Glutamatergic neuron (in vitro differentiated cells): ENCODE measurements at places on chromosomes 16 and 17. TPM values are rescaled to one million over a fixed set of nuclear protein-coding genes. Genes with fewer than 3 reads are reported as not detected.

GPRC5C gene
- 93.3 TPM for total RNA-seq

- no peak for DNase-seq
Observed at GRCh38 chr17:72387487-72387886, 266.7 kb downstream of the SOX9 start.

DNA sequence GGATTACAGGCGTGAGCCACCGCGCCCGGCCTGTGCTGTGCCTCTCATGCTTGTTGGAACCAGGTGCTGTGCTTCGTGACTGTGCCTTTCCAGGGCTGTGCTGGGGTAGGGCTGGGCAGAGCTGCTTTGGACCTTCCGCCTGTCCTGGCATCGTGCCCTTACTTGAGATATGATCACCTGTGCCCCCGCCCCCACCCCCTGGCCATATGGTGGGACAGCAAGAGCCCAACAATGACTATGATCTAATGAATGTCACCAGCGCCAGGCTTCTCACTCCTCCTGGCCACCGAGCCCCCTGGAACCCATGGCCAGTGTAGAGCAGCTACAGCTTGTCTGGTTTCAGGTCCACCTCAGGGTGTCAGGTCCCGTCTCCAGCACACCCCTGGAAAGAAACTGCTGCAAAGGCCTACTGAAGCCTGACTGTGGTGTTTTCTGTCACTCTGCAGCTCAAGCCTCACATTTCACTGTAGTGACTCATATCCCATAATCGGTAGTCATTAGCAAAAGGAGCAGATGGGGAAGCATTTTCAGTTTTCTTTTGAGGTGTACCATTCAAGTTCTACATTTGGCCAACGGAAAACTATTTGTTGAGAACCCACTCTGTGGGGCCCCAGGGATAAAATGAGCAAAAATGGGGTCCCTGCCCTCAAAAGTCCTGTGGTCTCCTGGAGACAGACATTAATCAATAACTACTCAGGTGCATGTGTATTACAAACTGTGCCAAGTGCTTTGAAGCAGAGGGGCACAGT is 22.1 kb downstream of the FCSK start:
- no peak for DNase-seq

DNA sequence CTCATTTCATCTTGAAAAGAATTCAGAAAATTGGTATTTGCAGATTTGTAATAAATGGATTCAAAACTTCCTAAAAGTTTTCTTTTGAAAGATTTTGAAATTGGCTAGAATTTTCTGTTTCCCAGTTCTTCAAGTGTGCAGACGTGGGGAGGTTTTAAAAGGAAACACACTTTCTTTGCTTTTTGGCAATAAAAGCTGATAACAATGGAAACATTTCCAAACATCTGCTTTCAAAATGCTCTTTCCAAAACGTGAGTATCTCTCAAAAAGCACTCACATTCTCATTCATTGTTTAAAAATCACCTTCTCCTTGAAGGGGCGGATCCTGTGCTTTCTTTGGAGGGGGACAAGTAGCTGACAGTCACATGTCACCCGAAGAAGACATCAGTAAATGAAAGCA is 8.6 kb upstream of the GSG1L start:
- DNase-seq, result no peak

GRCh38 chr17:63033142-63033541 is 67.1 kb downstream of the TANC2 start:
- no peak for DNase-seq

DNA sequence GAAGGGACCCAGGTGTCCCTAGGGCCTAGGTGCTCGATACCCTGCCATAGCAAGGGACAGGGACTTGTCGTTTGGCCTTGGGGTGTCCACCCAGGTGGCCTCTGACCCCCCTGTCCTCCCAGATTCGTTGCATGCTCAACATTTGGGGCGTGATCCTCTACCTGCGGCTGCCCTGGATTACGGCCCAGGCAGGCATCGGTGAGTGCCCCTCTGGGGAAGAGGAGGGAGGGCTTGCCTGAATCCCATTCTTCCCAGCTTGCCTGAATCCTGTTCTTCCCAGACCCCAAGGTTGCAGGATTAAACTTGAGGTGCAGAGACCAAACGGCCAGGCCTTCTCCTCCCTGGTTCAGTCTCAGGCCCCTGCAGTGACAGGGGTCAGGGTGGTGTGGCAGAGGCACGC is 3.2 kb downstream of the SLC12A3 start:
- no peak for DNase-seq

TMEM235 gene
- not detected for total RNA-seq

DNA sequence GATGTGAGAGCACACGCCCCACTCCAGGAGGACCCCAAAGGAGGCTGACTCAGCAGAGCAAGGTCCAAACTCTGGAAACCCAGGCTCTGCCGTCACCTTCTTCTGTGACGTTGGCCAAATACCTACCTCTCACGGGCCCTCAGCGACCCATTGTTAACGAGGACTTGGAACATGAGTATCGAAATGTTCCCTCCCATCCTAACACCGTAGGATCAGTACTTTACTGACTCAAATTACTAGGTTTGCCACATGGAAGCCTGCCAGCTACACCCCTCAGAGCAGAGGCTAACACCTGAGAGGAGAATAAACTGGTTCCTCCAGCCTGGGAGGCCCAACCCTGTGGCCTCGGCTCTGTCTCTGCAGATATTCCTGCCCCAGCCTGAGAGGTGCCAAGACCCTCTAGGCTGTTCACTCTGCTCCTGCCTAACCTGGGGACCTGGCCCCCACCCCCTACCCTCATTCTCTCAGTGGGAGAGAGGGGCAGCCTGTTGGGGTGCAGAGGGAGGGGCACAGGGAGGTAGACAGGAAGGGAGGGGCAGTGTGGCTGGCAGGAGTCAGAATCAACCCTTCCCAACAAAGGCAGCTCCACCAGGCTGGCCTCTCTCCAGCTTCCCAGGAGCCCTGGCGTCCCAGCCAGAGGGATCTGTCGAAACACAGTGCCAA is 4.4 kb downstream of the PITPNM3 start:
- no peak for DNase-seq

GRCh38 chr17:33560165-33560564 is 267.1 kb upstream of the ASIC2 start:
- DNase-seq, result no peak

ITFG1 gene
- 68.7 TPM for total RNA-seq

ZG16B gene
- not detected for total RNA-seq
